ENCODE measurements at places on chromosomes 4 and X.
A peak's percentile ranks its signal among the peaks of the same experiment; 100 is the strongest.

DNA sequence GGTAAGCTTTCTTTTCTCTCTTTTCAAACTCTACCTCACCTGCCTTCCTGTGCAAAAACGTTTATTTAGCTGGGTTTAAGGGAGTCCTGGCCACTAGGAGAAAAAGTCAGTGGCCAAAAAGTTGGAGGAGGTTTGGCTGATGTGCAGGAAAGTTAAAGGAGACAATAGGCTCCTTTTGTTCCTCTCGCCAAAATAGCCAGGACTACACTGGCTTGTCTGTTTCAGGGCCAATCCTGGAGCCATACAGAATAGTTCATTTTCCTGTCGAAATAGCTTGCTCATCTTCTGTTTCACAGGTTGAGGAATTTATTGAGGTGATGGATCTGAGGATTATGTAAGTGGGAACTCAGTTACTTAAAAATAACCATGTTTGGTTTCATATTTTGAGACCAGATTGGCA, 423 bp downstream of the HEPH start:
- no peak for DNase-seq

DNA sequence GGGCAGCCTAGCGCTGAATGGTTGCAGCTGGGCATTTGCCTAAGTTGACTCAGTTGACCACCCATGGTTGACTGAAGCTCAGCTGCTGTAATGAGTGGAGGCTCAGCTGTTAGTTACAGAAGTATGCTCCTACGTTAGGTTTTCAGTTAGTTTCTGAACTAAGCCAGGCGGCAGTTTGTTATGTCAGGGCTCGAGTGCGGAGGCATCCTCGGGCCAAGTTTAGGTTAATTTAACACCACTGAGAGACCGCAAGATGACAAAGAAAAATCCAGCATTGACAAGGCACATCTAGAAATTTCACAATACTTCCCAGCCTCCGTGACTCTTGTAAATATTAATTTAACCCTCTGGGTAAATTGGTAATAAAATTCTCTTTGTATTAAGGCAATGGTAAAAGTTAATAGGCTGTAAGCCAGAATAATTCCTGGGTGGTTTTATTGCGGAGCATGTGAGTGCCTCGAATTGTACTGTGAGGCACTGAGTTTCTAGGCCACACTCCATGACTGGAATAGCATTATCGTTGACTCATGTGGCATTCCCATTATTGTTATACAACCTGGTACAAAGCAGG, 33.1 kb upstream of the CDKN2AIP start:
- DNase-seq, result no peak

DNA sequence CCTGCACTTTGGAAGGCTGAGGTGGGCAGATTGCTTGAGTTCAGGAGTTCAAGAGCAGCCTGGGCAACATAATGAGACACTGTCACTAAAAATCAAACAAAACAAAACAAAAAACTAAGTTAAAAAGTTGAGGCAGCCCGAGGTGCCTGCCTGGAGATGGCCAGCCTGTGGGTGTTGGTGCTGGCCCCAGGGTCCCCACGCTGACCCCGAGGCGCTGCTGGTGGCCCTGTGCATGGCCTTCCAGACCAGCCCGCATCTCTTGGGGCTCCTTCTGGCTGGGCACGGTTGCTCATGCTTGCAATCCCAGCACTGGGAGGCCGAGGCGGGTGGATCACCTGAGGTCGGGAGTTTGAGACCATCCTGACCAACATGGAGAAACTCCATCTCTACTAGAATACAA, 4.4 kb downstream of the ETNPPL start:
- DNase-seq, result no peak

GRCh38 chr4:107922486-107923473, 8.6 kb upstream of the CYP2U1 start:
- DNase-seq, result no peak

DNA sequence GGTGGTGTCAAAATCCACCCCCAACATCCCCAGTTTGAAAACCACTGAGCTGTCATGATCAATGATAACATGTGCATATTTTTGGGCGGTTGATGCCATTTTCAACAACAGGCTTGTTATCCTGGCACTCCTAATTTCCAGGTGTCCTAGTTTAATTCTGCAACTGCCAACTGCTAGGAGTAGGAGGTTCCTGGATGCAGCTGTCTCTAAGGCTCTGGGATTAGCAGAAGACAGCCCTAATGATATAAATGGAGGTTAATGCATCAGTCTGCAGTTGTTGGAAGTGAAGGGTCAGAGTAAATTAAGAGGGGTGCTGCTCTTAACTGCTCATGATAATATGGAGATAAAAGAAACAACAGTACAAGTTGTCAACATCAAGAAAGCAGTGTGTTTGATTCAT, 23.8 kb downstream of the ARFIP1 start:
- no peak for DNase-seq

DNA sequence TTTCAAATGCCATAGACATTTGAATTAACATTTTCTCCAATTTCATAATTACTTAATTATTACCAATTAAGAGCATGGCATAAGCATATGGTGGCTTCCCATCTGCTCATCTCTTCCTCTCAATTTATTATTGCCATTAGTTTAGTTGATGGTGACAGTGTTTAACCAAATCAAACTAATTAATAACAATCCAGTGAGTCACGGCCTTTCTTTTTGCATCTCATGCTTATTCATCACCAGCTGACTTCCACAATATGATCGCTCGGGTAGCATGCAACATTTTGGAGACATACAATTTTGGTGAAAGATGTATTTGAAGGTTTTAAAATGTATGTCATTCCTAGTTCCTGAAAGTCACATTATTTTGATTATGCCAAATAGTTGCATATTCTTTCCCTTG, 172.8 kb upstream of the TACR3 start:
- no peak for DNase-seq

DNA sequence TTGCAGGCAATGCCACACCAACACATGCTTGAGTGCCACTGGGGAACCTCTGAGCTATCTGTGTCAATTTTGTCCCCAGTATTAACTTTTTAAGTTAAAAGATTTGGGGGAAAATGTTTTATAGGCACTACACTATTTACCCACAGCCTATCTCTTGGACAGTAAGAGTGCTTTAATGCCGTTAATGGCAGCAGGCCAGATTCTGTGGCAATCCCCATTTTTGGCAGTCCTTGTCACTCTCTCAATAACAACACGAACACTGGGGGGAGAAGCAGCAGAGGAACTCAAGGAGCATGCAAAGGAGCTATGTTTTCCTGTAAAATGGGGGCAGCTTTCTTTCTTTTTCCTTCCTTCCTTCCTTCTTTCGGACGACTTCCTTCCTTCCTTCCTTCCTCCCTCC, 168.6 kb downstream of the NSUN7 start:
- DNase-seq, result no peak

- DNase-seq, result no peak
Measured at GRCh38 chrX:106802063-106802387, 448 bp upstream of the TBC1D8B start.

- DNase-seq, result peak; percentile 6
Measured at GRCh38 chr4:7381221-7381889, 53.4 kb downstream of the PSAPL1 start.

DNA sequence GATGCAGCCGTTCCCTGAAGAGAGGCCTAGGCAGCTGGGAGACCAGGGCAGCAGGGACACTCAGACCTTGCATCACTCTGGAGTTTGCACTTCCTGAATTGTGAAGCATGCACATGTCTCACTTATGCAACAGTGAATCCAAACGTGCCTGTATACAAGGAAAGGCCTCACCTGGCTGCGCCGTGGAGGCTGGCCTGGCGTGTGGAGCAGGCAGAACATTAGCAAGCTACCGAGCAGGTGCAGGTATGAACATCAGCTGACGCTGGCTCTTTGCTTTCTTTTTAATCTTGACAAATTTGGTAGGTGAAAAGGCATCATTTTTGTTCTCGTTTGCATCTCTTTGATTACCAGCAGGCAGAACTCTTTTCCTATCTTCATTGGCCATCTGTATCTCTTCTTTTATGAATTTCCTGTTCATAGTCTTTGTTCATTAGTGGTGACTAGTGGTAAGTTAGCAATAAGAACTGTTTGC, 37.1 kb upstream of the IRAK1 start:
- no peak for DNase-seq

DNA sequence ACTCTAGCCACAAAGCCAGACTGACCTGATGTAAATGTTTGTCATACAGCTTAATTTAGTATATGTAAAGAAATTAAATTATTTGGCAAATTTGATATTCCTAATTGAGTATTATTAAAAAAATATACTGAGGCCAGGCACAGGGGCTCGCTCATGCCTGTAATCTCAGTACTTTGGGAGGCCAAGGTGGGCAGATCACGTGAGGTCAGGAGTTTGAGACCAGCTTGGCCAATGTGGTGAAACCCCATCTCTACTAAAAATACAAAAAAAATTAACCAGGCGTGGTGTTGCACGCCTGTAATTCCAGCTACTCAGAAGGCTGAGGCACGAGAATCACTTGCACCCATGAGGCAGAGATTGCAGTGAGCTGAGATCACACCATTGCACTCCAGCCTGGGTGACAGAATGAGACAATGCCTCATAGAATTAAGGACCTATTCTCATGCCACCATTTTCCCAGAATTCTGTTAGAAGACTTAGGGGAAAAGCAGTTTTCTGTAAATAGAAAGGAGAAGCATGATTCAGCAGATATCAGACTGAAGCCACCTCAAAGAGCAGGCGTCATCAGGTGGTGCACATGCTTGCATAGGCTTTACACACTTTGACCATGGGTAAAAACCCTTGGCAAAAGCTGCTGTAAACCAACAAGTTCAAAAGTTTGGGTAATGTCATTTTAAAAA, 6.1 kb downstream of the UBQLN2 start:
- DNase-seq, result no peak

DNA sequence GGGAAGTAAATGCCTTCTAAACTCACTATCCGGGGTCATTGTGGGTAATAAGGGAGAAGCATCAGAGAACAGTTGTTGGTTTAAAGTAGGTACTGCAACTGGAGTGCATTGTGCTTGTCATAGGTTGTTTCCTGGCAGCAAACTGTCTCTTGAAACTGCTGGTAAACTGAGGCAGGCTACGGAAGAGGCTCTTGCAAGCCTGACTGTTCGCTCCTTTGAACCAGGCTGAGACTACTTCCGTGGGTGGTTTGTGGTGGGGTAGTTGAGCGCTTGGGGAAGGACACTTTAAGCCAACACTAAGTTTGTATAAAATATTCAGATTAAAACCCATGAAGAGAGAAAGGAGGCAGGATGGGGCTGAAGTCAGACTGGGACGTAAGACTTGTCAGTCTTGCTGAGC, 45.2 kb upstream of the WDR1 start:
- DNase-seq, result no peak

GRCh38 chrX:5638572-5638971, 590.1 kb downstream of the NLGN4X start:
- no peak for DNase-seq

DNA sequence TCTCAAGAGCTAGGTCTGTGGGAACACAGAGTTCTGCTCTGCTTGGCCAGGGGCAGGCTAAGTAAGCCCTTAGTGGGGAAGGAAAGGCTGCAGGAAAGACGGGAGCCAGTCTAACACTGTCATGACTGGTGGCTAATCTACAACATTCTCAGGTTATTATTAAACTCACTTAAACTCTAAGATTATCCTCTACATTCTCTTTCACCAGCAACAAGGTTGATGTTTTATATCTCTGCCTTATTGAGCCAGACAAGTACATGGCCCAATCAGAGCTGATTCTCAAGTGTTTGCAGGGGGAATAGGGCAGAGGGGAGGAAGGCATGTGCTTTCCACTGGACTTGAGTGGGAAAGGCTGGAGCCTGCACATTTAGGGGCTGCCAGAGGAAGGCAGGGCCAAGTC, 50.9 kb upstream of the FAM241A start:
- DNase-seq, result no peak

DNA sequence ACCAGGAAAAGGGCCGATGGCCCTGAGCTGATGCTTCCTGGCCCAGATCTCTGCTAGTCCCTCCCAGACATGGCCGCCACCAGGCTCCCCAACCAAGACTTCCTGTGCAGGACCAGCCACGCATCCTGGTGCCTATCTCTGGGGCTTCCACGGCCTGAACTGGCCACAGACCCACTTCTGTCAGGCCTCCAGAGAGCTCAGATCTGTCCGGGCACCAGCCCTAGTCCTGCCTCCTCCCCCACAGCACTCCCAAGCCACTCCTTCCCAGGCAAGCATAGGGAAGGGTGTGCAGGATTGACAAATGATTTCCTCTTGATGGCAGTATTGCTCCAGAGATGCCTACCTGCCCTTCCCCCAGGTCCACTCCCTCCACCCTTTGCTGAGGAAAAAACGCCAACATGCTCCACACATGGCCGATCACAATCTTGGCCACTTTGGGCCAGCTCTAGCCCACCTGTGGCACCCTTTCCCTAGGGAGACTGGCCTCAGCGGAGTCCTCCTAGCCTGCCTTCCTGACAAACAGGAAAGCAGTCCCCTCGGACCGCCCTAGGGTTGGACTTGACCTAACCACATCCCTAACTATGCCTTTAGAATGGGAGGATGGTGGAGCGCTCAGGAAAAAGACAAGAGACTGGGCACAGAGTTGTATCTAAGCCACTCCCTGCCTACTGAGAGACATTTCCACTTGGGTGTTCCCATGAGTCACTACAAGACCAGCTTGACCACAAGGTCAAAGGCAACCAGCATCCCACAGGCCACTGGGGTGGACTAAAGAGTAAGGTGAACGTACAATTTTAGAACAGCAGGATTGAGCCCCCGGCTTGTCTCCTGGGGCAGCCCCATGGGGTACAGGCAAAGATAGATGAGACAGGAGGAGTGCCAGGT, 277.5 kb upstream of the AGTR2 start:
- DNase-seq, result no peak

GRCh38 chr4:15976456-15977447, 13.8 kb upstream of the FGFBP2 start:
- DNase-seq, result no peak

GRCh38 chr4:139558235-139559088, 2.4 kb upstream of the SETD7 start:
- no peak for DNase-seq

DNA sequence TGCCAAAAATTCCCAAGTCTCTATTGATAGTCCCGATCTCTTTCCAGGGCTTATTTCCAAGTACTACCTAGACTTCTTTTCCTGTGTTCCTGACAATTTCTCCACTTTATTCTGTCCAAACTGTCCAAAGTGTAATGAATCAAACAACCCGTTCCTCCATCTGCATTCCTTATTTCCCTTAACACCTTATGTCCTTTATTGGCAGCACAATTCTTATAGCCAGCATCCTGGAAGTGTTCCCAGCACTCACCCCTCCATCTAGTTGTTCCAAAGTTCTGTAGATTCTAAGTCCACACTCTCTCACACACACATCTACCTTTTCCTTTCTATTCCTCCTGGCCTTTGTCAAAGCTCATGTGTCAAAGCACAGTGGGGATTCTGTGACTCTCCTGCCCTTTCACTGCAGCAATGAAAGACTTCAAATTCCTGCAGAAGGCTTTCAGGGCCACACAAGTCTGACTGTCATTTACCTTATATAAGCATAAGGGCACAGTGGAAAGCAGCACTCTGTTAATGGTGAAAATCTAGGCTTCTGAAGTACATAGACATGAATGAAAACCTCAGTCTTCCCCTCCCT, 22.1 kb downstream of the LIMCH1 start:
- DNase-seq, result no peak

GRCh38 chrX:152658302-152658701, 20.6 kb downstream of the GABRQ start:
- no peak for DNase-seq

DNA sequence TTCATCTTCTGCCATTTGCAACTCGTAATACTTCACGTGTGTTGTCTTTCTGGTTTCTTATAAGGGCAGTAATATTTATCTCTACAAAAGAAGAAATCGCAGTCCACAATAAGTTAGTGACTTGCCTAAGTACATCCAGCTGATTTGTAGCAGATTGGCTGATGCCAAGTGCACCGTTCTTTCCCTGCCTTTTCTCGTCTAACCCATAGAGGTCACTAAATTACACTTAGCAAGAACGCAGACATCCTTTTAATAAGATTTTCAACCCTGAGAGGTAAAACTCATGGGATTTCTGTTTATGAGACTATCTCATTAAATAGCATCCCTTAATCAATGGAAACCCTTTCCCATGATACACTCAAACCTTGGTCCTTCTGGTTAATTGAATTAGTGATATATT, 408.6 kb upstream of the ACTRT1 start:
- DNase-seq, result no peak
